Activated CD4-positive, alpha-beta memory T cell treated with anti-CD3 and anti-CD28 coated beads for 36 hours (primary cell): ENCODE measurements at places on chromosomes 16 and 17. TPM values are rescaled to one million over a fixed set of nuclear protein-coding genes. Genes with fewer than 3 reads are reported as not detected.

Gene RTN4RL1
- total RNA-seq: 0.17 TPM

Gene CNGB1
- not detected for total RNA-seq

Gene DLX3
- not detected for total RNA-seq

Gene SRL
- not detected for total RNA-seq

Gene CPNE7
- 7.1 TPM for total RNA-seq

Gene ELMO3
- total RNA-seq: 5.1 TPM

Gene PROCA1
- 4.5 TPM for total RNA-seq

Gene DOK4
- total RNA-seq: 7.1 TPM

Gene ZFP3
- total RNA-seq: 1.9 TPM

Gene SLC22A31
- 0.39 TPM for total RNA-seq

Gene CACNG4
- total RNA-seq: not detected

Gene KRT23
- total RNA-seq: not detected

Gene CALB2
- total RNA-seq: not detected

Gene WWOX
- 16.5 TPM for total RNA-seq

Gene GPR139
- not detected for total RNA-seq

Gene ALDH3A1
- 0.14 TPM for total RNA-seq

Gene FBXO39
- not detected for total RNA-seq

Gene HCRT
- total RNA-seq: not detected

Gene KRTAP1-4
- not detected for total RNA-seq

Gene MYH2
- not detected for total RNA-seq

Gene C16orf89
- not detected for total RNA-seq

Gene GNG13
- total RNA-seq: not detected

Gene SPHK1
- 9.9 TPM for total RNA-seq

Gene NKD1
- total RNA-seq: 0.67 TPM

Gene GDPD3
- total RNA-seq: 5.3 TPM

Gene ZPBP2
- total RNA-seq: 0.61 TPM

Gene MMP2
- not detected for total RNA-seq

Gene FTSJ3
- 42.8 TPM for total RNA-seq

Gene CCL8
- total RNA-seq: not detected

Gene ACE
- 2.6 TPM for total RNA-seq

Gene MT4
- total RNA-seq: not detected

Gene MT1M
- not detected for total RNA-seq

Gene BAIAP3
- 0.31 TPM for total RNA-seq

Gene RAPGEFL1
- total RNA-seq: 6.1 TPM
